Urinary bladder (tissue), 4 donors: ENCODE measurements at places on chromosomes 5 and 9.
A peak's percentile ranks its signal among the peaks of the same experiment; 100 is the strongest.

DNA sequence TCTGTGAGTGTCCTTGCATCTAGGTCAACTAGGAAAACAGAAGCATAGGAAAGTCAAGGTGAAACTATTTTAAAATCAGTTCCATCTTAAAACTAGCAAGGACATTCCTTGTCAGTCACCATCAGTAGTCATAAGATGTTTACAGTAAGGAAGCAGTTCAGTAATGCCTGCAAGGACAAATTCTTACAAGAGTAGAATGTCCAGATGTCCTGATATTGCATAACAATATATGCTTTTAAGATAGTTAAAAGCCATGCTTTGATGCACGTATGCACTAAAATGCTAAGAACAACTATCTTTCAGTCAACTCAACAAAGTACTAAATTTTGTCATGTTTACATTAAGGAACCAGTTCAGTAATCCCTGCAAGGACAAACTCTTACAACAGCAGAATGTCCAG lies 11.3 kb upstream of the SVEP1 start:
- no peak for DNase-seq

GRCh38 chr9:20640331-20641187 lies 18.3 kb upstream of the MLLT3 start:
- no peak for DNase-seq

DNA sequence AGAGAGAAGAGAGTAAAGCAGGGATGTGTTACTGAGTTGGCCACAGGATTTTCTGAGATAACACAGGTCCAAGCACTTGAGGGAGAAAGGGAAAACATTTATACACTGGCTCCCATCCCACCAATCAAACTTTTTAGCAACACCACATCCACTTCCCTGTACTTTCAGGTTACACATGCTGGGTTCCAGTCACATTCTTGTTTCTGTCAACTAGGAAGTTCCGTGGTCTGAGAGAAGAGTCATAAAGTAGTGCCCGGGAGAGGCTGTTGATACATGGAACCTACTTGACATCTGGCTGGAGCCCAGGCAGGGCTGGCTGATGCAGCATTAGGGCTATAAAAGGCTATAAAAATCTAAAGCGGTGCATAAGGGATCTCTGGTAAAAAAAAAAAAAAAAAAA lies 473.9 kb upstream of the COX7C start:
- no peak for DNase-seq

GRCh38 chr5:116738615-116739261 lies 164.1 kb upstream of the SEMA6A start:
- peak; percentile 77 for DNase-seq

- no peak for DNase-seq
Measured at GRCh38 chr9:35398651-35399335, 91.1 kb upstream of the RUSC2 start.

- no peak for DNase-seq
Measured at GRCh38 chr5:116361171-116361967, 213.3 kb downstream of the SEMA6A start.

GRCh38 chr9:71928806-71929205 lies 17.4 kb downstream of the C9orf85 start:
- DNase-seq, result no peak

GRCh38 chr5:62143268-62144229 lies 162.5 kb upstream of the KIF2A start:
- DNase-seq, result peak; percentile 32

DNA sequence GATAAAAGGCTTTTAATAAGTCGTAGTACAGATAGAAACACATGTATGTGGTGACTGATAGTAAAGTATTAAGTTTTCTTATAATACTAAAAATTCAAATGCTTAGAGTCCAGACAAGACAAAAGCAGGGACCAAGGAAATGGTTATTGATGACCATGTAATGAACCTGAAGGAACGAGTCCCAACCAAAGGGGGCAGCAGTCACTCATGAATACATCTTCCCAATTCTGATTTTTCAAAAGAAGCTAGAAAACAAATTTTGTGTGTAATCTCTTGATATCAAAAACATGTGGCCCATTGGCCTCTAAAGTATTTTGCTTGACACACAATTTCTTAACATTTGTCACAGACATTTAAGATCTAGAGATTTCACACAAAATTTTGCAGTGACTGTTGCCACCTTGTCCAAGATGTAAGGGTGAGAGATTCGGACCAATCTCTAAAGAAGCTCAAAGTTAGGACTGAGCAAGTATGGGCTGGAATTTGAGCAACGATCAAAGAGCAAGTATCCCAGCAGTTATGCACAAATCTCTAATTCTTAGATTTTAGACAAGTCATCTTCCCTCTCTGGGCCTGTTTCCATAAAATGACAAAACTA lies 66.8 kb downstream of the ARL15 start:
- DNase-seq, result no peak

DNA sequence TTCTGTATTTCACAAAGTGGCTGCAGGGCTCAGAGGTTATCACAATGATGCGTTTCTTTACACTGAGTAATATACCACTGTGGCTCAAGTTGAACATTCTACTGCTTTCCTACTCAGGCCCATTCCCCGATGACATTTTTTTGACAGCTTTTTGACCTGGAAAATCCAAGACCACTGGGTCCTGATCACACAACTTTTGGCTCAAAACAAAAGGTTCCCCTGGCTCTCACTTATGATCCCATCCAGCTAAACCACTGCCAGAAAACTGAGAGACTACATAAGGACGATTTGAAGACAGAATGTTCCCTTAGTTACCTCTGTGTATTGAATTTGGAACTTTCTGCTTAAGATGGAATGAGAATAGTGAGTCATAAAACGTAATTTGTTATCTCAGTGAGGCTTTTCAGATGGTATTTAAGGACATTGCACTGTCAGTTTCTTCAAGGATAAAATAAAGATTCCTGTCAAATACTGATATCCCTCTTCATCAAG lies 78.0 kb upstream of the FBXL7 start:
- peak; percentile 58 for DNase-seq

DNA sequence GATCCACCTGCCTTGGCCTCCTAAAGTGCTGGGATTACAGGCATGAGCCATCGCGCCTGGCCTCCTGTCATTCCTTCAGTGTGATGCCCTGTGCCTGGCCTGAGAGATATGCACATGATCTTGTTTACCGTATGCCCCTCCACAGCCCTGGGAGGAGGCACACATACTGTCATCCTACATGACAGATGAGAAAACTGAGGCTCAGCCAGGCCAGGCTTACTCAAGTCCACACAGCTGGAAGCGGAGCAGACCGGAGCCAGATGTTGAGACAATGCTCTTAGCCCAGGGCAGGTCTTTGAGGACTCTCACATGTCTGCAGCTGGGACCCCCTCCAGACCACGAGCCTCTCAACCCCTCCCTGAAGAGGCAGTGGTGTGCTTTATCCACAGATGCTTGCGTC lies 38.7 kb upstream of the SH3PXD2B start:
- no peak for DNase-seq

DNA sequence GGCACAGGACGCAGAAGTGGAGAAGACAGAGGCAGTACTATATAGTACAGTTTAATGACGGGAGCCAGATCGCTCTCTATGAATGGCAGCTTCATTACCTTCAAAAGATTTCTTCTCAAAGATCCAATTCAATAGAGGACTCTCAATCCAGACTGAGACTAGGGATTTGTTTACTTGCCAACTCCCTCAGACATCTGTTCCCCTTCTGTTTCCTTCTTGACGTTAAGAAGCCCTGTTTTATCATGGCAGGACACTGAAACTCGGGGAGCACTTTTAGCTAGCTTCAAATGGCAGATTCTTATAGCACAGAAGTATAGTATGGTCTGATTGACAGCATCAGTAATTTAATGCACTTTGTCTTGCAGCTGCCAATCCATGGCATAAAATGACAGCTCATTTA lies 747.3 kb upstream of the C9orf72 start:
- DNase-seq, result no peak

- DNase-seq, result no peak
Measured at GRCh38 chr5:138632900-138633489, 57.8 kb upstream of the HSPA9 start.

DNA sequence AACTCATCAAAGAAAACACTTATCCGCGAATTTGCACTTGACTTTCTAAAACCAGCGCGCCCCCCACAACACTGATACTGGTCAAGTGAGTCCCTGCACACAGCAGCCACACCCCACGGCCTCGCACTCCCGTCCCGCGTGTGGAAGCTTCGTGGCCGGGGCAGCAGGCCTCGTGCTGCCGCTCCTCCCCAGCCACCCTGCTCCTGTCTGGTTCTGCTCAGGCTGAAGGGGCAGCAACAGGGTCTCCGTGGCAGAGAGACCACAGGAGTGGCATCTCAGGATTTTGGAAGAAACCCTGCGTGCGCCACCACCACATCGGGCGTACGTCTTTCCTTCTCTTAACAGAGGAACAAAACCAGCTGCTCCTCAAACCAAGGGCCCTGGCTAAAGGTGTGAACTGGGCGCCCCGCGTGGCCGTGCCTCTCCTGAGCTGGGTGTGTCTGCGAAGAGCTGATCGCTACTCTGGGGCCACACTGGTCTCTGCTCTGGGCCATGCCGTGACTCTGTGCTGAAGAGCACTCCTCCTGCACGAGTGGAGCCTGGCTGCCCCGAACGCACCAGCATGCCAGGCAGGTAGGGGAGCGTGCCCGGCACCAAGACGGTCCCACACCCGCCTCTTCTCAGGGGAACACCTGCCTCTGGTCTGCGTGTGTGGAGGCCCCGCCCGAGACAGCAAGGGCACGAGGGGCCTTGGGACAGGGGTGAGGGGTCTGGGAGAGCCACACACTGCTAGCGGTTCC lies 17.4 kb upstream of the LHX3 start:
- no peak for DNase-seq

DNA sequence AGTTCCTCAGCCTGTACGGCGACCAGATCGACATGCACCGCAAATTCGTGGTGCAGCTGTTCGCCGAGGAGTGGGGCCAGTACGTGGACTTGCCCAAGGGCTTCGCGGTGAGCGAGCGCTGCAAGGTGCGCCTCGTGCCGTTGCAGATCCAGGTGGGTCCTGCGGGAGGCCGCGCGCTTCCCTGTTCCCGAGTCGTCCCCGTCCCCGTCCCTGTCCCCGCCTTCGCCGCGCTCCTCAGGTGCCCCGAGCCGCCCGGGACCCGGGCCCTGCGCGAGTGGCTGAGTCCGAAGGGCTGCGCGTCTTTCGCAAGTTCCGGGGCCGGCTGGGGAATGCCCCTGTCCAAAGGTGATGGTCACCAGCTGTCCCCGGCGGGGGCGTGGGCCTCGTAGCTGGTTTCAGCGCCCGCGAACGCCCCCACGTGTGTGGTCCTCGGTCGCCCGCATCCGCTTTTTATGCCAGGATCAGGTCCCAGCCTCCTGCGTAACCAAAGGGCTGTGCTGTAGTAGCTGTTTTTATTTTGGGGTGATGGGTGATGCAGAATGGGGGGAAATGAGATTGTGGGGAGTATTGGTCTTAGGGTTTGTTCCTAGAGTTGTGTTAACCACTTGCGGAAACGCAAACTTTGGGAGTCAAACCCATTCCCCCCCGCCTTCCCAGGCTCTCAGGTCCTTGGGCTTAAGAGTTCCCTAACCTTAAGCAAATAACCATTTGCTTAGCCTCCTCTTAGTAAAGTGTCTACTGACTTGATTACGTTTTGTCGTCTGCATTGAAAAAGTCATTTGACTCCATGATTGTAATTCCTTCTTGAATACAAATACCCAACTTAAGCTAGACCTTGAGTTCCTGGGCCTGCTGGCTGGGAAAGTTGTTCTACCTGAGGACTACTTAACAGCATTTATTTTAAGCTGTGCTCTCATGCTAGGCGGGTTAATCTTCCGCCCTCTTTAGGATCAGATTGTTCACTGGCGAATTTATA lies 663 bp downstream of the ISOC1 start:
- no peak for DNase-seq

GRCh38 chr5:40484495-40484894 lies 195.2 kb upstream of the PTGER4 start:
- DNase-seq, result no peak

- DNase-seq, result no peak
Measured at GRCh38 chr9:694092-694402, 147.4 kb upstream of the DMRT1 start.

DNA sequence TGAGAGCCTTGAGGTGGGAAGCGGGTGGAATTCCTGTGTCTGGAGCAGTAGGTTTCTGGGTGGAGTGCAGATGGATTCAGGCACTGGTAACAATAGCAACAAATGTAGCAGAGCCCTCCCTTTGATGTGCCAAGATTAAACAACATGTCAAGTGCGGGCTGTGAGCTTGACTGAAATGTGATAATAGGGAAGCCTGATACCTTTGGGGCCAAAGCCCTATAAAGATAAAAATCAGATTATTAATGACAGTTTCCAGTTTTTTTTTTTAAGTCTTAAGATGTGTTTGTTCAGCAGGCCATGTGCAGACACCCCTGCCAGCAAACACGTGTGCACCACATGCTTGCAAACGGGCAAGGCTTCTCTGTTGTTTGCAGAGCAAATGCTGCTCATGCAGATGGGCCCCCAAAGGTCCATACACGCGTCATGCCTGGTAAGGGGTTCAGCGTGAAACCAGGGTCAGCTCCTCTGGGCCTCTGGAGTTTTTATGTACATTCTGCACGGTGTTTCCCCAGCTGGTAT lies 193.2 kb downstream of the GADD45G start:
- no peak for DNase-seq

- DNase-seq, result no peak
Measured at GRCh38 chr5:175598774-175599173, 59.1 kb upstream of the HRH2 start.

DNA sequence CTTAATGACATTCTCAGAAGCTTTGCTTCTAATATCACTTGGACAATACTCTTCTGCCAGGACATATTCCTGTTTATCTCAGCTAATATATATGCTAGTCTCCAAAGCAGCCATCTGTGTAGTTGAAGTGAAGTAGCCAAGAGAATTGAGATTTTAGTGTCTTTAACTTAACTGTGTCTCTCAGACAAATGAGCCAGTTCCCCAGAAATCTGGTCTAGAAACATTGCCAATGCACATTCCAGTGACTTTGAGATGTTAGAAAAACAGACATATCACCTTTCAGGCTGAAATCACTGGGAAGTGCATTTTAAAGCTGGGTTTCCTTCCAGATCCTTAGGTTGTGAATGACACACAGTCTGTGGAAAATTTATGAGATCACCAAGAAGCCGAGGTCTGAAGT lies 114.6 kb downstream of the MTX3 start:
- DNase-seq, result no peak

DNA sequence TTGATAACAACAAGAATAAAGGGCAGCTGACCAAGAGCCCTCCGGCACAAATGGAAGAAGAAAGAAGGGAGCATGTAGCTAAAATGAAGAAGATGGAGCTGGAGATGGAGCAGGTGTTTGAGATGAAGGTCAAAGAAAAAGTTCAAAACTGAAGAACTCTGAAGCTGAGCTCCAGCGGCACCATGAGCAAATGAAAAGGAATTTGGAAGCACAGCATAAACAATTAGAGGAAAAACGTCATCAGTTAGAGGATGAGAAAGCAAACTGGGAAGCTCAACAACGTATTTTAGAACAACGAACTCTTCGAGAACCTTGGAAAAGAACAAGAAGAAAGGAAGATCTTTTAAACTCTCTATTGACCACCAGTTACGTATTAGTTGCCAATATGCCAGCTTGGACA lies 100.9 kb downstream of the GABBR2 start:
- no peak for DNase-seq

DNA sequence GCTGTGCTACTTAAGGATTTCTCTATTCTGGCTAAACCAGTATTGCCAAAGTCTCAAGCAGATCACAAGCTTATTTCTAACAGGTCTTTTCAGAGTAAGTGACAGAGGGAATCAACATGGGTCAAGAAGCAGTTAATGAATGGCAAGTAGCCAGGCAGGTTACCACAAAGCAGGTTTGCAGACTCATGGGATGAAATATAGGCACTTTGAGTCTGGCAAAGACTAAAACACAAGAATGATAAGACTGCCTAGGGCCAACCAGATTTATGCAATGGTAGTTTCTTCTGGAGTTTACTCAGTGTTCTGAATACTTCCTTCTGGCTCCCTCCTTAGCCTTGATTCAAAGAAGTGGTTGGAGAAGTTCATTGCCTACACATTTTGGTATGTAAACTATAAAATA lies 3.6 kb downstream of the HMGCS1 start:
- no peak for DNase-seq

- no peak for DNase-seq
Measured at GRCh38 chr5:154576429-154576806, 98.4 kb upstream of the HAND1 start.
